ENCODE measurements at places on chromosomes 13 and 19. TPM values are rescaled to one million over a fixed set of nuclear protein-coding genes. Genes with fewer than 3 reads are reported as not detected.

- no peak for DNase-seq
These were observed 55.1 kb upstream of the C1QTNF9 start for GRCh38 chr13:24254146-24254841.

DNA sequence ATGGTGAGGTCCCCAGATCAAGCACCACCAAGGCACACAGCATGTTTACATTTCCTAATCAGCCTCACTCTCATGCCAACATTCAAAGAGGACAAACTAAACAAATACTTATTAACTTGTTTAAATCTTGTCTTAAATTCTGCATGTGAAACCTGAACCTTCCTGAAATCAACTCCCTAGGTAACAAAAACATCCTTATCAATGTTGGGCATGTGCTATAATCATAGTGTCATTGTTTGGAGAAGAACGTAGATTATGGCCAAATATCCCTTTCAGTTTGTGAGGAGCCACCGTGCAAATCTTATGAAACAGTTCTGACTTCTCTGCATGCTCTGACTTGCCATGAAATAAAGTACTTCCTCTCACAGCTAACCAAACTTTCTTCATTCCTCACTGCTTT lies 123.8 kb downstream of the NDFIP2 start:
- DNase-seq, result no peak

DNA sequence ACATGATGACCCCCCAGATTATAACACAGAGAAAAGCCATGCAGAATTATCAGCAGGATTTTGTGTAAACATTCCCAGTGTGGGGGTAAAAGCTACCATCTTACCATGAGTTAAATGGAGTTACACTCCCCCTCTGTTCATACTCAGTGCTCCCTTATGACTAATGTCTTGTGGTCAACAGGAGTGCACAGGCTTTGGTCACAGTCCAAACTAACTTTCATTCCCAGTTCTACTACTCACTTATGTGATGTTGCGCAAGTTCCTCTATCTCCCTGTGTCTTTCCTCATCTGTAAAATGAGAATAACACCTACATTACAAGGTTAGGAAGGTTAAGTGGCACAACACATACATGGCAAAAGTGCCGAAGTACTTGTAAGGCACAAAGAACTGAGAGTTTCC lies 277.9 kb downstream of the RBM26 start:
- DNase-seq, result no peak

DNA sequence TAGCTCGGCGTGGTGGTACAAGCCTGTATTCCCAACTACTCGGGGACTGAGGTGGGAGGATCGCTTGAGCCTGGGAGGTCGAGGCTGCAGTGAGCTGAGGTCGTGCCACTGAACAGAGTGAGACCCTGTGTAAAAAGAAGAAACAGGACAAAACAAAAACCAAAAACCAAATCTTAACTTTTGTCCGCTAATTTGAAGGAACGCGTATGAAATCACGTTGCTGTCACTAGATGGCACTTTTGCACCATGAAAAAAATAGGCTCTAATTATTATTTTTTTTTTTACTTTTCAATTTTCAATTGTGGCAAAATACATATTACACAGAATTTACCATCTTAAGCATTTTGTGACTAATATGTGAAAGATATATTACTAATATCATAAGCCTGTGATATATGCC lies 17.6 kb upstream of the ZNF835 start:
- DNase-seq, result no peak

GRCh38 chr19:873084-873483 lies 13.6 kb downstream of the CFD start:
- no peak for DNase-seq

- peak; percentile 33 for DNase-seq
These were observed 239.4 kb downstream of the COL4A1 start for GRCh38 chr13:110067355-110068175.

DNA sequence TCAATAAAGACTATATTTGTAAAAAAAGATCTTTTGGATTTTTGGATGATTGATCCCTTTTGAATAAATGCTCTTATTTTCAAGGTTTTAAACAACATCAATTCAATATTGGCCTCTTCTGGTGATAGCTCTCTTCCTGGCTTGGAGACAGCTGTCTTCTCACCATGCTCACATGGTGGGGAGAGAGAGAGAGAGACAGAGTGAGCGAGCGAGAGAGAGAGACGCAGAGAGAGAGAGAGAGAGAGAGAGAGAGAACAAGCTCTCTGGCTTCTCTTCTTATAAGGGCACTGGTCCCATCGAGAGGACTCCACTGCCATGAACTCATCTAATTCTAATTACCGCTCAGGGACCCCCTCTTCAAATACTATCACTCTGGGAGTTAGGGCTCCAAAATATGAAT lies 32.1 kb upstream of the FARP1 start:
- DNase-seq, result no peak

GRCh38 chr13:43596006-43596405 lies 190.8 kb downstream of the ENOX1 start:
- DNase-seq, result no peak

DNA sequence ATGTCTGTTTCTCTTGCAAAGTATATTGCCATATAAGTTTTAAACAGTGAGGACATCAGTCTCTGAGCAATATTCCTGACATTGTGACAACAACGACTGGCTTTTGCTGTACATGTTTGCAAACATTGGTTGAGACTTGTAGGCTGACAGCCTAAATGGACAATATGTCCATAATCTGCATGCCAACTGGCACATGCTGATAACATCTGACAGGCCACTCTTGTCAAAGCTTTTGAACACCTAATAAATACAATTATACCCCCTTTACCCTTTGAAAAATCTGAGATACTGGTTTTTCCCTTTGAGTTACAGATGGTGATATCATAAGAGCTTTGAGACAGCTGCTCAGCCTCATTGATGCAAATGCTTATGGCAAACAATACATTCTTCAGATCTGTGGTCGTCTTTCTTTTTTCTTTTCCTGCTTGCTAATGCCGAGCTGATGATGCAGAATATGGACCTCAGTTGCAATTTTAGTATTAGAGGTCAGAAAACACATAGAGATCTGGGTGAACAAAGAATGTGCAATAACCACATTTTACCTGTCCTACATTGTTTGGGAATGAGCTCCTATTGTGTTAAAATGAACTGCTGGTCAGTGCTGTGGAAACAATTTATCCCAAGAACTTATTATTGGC lies 114.9 kb downstream of the RFC3 start:
- DNase-seq, result no peak

DNA sequence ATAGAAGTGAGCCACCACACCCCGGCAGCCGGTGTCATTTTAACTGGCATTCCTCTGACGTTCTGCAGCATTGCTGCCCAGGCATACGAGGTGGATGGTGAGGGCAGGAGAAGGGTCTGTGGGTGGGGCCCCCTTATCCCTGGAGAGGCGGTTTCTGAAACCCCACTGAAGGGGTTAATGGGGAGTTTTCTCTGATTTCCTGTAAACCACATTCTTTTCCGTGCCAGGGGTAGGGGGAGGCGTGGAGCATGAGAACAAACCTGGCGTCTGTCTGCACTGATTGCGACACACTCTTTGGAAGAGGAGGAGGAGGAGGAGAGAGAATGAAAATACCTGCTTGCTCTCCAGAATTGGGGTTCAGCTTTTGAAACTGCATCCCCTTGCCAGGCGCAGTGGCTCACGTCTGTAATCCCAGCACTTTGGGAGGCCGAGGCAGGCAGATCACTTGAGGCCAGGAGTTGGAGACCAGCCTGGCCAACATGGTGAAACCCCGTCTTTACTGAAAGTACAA lies 2.7 kb upstream of the C3 start:
- DNase-seq, result peak; percentile 56

GRCh38 chr19:16600824-16601223 lies 27.2 kb downstream of the MED26 start:
- no peak for DNase-seq

DNA sequence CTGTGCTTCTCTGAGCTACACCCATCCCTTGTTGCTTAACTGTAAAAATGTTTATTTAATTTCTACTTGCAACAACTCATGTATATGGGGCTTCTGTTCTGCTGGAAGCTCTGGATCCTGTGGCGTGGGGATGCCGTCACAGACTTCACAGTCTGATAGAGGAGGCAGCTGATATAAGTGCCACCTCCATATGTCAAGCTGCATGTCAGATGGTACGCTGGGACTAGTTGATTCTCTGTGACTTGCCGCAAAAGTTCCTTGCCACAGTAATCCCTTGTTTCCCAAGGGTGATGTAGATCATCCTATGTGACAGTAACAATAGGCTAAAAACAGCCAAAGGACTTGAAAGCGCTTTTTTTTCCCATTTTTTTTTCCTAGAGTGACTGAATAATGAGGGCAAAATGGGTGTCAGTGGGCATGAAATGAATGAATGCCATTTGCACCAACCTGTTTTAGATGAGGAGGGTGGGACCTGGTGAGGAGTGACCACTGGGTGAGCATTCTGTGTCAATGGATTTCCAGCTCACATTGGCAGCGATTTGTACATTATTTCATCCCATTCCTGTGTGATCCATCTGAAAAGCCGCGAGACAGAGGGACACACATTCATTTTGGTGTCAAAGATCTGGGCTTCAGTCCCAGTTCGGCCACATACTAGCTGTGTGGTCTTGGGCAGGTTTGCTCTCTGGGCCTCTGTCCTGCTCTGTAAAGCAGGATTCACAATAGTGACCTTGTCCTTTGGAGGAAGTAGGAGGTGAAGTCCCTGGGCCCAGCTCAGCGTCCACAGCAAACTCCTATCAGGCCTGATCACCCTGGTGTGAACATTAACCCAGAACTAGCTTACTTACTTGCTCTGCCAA lies 88.9 kb upstream of the RNF113B start:
- DNase-seq, result no peak

- DNase-seq, result no peak
These were observed 302.8 kb downstream of the EFNB2 start for GRCh38 chr13:106232681-106233080.

- DNase-seq, result no peak
These were observed 122.4 kb upstream of the LSM14A start for GRCh38 chr19:34049944-34050343.

DNA sequence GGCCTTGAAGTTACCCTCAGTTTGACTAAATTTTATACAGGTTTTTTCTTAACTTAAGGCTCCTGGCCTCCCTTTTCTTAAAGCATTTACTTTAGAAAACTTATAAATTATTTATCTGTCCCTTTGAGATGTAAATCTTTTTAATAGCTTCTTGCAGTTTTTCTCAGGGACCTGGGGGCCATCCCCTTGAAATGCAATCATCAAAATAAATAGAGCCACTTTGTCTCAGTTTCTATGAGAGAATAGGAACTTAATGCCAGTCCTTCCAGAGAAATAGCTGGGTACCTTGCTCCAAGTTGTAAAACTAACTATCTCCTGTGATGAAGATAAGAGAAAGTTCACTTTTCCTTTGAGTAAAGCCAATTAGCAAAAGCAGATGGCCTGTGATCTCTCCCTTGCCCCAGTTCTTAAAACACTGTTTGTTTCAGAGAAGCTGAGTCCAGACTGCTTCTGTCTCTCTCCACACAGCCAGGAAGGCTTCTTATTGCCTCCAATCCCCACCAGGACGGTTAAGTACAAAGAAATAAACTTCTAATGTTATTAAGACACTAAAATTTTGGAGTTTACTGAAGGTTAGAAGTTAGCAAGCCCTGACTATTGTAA lies 913.1 kb downstream of the OLFM4 start:
- DNase-seq, result no peak

GRCh38 chr19:47096100-47096704 lies 17.4 kb downstream of the ZC3H4 start:
- peak; percentile 77 for DNase-seq

DNA sequence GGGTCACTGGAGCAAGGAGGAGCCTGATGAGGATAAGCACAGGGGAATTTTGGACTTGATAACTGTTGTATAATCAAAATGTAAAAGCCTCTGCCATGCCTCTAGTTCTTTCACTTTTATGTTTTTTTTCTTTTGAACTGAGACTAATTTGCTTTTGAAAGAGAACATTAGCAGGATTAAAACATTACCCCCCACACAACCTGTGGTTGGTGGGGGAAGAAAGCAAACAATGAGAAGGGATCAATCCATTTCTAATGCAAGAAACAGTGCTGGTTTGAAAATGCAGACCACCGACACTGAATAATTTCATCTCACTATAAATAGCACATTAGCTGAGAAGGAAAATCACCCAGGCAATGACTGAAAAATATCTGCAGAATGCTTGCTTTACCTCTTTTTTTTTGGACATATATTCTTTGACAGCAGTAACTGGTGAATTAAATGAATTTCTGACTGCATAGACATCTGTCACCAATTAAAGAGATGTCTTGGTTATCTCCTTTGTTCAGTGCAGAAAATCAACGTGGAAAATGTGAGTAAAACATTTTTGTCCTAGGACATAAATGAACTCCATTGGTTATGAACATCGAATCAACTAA lies 48.6 kb upstream of the TRPC4 start:
- DNase-seq, result no peak

- no peak for DNase-seq
These were observed 186.2 kb downstream of the FOXO1 start for GRCh38 chr13:40480012-40480914.

DNA sequence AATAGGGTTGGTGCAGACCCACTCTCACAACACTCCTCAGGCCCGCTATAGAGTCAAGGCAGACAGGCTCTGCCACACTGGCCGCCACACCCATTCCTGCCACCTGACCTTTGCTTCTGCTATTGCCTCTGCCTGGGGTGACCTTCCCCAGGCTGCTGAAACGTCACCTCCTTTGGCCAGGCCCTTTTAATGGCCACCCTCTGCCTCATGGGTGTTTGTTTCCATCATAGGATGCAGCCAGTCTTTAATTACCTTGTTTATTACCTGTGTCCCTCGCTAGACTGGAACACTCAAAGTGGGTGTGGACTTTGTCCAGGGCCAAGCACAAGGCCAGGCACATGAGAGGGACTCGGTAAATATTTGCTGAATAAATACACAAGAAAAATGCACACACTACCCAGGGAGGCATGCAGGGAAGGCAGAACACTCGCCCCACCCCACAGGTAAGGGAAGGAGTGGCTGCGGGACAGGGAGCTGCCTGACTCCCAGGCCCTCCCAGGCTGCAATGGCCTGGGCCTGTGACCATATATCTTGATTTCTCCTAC lies 3.2 kb downstream of the LSM4 start:
- DNase-seq, result no peak

- no peak for DNase-seq
These were observed 169.4 kb downstream of the OLFM4 start for GRCh38 chr13:53198017-53198416.

Gene BEST2
- total RNA-seq, result not detected

Gene ZNF99
- total RNA-seq, result 0.11 TPM

Gene FCAR
- total RNA-seq, result not detected

Gene ZNF490
- 4.1 TPM for total RNA-seq

Gene SPRY2
- 34.6 TPM for total RNA-seq

Gene CCNA1
- not detected for total RNA-seq

Gene VSTM2B
- total RNA-seq, result not detected

Gene FGF22
- not detected for total RNA-seq

Gene ZIK1
- total RNA-seq, result 4.0 TPM

Gene NXNL1
- total RNA-seq, result 0.33 TPM

Gene ZNF441
- 4.3 TPM for total RNA-seq

Gene UBE2L5
- not detected for total RNA-seq

Data from left ventricle myocardium inferior (tissue), 1 donor.